ENCODE measurements at places on chromosomes 4 and X.
A peak's percentile ranks its signal among the peaks of the same experiment; 100 is the strongest.

GRCh38 chrX:116417214-116417613 lies 19.2 kb upstream of the SLC6A14 start:
- DNase-seq = no peak

DNA sequence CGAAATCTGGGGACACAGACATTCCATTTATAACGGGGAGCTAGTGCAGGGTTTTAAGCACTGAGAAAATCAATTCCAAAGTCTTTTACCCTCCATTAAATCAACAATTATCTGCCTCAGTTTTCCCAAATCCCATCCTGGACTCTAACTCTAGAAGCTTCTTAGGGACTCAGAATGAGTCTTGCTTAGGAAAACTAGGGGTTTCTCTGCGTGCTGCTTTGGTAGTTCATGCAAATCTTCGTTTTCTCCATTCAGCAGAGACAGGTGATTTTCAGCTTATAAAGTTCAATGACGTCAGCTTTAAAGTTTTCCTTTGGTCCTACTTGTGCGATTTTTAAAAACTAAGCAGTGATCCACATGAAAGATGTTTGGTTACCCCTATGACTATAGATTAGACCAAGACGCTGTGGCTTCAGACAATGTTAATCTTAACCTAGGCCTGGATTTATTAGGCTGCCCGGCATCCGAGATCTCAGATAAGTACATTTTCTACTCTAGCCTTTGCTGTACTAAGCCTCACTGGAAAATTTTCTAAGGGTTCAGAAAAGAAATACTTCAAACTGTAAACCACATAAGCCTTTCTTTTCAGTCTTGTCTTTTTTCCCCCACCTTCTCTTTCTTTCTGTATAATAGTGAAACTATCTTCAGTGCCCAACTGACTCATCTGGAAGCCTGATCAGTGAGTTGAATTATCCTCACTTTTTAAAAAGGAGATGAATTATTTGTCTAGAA lies 121.4 kb upstream of the GATB start:
- DNase-seq = no peak

- DNase-seq = no peak
Measured at GRCh38 chr4:40454816-40455215, 119.7 kb downstream of the CHRNA9 start.

- DNase-seq = no peak
Measured at GRCh38 chrX:136159611-136160025, 12.3 kb downstream of the FHL1 start.

DNA sequence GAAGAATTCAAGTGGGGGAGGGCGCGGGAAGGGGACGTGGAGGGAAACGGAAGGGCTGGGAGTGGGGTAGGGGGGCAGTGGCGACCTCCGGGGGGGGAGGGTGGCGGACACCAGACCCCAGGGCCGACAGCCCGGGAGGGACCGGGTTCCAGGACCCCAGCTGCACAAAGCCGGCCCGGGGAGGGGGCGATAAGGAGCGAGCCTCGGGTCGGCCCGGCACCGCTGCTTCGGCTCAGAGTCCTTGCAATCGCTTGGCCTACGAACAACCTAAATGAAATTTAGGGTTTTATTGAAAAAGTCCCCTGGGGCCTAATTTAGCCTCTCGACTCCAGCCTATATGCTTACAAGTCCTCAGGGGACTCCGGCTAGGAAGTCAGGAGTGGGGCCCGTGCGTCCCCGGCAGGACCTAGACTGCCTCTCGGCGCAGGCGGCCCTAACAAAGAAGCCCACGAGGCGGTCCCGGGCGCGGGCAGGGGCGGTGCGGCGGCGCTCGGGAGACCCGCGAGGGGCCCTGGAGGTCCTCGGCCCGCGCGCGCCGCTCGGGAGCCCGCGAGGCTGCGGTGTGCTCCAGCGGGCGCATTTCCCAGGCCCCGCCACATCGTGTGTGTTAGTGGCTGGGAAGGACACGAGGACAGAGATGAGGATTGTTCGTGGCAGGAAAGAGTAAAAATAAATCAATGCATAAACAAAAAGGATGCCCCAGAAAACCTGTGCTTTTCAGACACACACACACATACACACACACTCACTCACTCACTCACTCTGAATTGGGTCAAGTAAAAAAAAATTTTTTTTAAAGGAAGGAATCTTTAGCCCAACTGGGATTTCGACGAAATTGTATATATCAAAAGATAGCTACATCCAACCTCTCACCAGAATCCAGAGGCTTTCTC lies 70.0 kb downstream of the MGST2 start:
- no peak for DNase-seq

DNA sequence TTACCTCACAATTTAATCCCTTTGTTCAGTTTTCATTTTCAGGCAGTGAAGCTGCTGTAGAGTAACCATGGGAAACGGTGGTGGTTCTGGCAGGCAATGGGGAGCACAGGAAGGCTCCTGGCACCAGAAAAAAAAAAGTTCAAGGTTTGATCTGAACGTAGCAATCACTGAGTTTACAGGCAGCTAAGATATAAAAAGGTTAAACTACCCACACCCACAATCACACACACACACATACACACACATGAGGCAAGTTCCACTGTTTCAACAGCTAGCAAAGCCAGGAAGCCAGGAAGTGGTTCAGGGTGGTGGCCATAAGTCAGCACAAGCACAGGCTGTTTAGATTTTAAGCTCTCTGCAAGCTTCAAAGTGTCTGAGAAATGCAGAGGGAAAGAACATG lies at the start of gene SULT1B1:
Gene SULT1B1, minus strand, starts transcription at position 166 of the 400 bp plus-strand sequence. CDS start 5,403 bp downstream, outside the sequence.
- DNase-seq = no peak

DNA sequence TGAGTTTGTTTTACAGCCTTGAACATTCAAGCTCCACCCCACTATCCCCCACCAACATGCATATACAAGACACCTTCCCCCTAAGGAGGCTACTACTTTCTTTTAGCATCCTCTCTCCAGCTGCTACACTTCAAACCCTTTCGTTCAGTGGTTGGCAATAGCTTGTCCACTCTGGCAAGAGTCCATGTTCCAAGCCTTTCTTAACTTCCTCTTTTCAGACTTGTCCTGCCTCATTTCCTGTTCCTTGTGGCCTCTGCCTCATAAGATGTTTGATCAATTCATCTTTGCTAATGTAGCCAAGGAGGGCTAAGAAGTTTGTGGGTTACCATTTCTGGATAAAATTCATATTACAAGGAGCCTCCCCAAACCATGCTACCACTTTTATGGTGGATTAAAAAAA lies 20.8 kb upstream of the ZCCHC12 start:
- no peak for DNase-seq

DNA sequence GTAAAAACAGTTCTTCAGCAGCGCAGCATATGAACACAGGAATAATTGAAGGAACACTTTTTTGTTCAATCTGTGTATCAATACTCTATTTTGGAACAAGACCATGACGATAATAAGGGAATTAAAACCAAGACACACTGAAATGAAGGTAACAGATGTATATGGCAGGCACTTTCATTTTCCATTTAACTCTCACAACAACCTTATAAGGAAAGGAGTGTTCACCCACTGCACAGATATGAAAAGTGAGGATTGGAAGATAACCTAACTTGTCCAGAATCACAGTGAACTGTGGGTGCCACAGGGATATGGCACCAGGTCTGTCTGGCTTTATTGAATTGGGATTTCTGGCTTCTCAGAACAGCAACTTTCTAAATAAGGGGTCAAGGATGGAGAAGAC lies 153.3 kb downstream of the MID1IP1 start:
- DNase-seq = no peak

DNA sequence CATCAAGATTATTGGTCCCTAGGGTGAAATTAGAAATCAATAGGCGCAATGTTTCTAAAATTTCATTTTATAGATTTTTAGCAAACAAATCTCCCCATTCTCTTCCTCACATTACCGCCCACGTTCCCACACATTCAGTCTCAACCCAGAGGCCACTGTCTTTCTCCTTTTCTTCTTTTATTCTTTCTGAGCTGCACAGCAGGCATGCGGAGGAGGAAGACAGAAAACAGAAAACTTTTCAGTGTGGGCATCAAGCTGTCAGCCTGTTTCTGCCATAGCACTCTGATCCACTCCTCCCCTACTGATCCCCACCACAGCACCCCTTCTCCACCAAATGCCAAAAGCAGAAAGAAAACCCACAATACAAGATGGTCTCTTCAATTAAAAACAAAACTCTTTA lies 94.8 kb upstream of the ADAMTS3 start:
- DNase-seq = no peak

DNA sequence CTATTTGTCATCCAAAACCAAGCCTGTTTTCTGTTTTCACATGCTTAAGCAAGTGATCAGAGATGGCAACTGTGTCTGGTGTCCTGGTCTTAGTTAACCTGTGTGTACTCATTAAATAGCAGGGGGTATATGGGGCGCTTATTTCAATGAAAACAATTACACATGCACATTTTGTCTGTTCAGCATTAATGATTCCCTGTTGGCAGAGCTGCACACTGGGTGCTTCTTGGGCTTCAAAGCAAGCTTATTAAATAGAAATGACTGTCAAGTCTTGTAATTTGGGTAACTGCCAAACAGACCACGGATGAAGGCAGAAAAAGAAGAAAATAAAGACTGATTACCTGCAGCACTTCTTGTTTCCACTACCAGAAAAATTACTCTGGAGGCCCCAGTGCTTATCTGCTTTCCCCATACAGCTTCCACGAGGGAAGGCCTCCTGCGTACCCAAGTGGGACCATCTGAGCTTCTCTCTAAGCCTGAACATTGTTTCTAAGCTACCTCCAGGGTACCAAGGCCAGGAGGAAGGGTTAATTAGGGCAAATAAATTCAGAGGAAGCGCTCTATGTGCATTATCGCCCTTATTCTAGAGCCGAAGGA lies 107.2 kb upstream of the TBL1X start:
- DNase-seq = no peak

- peak; percentile 59 for DNase-seq
Measured at GRCh38 chrX:8743126-8743732, 11.3 kb upstream of the ANOS1 start.

DNA sequence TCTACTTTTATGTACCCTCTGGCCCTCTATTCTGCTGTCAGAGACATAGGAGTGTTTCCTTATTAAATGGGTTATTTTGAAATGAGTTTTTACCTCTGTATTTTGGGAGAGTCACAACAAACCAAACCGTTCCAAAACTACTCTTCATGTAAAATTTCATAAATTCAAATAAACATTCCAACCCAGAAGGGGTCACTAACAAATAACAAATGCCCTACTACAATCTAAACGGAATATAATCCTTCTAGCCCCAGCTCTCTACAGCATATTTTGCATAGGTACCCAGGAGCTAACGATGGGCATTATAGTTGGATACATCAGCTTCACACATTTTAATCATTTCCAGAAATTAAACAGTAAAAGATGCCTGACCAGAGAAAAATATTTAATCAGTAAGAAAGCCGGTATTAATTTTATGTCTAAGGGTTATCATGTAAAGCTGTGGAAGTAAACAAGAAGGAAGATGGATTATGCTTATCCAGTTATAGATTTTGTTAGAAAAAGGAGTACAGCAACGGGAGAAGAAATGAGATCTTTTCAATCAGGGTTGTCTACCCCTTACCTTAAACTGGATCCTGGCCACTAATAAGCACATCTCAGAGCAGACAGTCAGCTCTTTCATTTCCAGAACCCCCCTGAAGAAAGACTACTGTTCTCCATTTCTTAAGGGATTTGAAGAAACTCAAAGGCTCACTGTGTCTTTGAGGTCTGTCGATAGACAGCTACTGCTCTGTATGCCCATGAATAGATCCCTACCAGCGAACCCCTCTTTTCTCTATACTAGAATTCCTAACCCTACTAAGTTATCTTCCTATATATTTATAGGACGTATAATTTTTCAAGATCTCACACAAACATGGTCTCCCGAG lies 1.2 kb downstream of the UGDH start:
- DNase-seq = peak; percentile 81

GRCh38 chr4:48379587-48380180 lies 38.4 kb downstream of the SLAIN2 start:
- DNase-seq = no peak

- no peak for DNase-seq
Measured at GRCh38 chr4:4387531-4388310, 819 bp downstream of the NSG1 start.

- no peak for DNase-seq
Measured at GRCh38 chr4:97504713-97505112, 638.6 kb downstream of the STPG2 start.

GRCh38 chr4:147821555-147821954 lies 89.7 kb downstream of the ARHGAP10 start:
- no peak for DNase-seq

DNA sequence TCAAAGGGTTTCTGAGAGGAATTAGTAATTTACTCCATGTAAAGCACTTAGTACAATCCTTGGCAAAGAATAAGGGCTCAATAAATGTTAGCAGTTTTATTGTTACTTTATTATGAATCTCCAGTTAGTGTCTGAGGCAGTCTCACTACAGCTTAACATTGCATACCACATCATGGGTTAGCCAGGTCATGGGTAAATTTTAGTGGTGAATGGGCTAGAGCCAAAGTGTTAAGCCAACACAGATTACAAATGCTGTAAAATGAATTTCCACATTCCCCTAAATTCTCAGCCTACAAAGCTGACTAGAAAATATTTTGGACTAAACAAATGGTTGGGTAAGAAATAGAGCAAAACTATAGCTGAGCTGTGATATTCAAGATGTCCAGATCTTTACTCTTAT lies 72.4 kb downstream of the NRK start:
- DNase-seq = no peak

DNA sequence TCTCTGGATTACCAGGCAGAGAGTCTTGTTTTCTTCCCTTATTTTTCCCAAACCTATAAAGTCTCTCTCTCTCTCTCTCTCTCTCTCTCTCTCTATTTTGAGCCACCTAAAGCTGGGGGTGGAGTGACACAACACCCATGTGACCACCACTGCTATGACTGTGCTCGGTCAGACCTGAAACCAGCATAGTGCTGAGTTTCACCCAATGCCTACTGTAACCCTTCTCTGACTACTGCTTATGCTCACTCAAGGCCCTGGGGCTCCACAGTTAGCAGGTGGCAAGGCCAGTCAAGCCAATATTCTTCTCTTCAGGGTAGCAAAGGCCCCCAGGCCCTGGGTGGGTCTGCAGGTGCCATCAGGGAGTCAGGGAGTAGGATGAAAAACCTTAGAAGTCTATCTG lies 114.7 kb upstream of the ARMCX2 start:
- no peak for DNase-seq

- DNase-seq = no peak
Measured at GRCh38 chrX:39205467-39205866, 404.2 kb downstream of the MID1IP1 start.

DNA sequence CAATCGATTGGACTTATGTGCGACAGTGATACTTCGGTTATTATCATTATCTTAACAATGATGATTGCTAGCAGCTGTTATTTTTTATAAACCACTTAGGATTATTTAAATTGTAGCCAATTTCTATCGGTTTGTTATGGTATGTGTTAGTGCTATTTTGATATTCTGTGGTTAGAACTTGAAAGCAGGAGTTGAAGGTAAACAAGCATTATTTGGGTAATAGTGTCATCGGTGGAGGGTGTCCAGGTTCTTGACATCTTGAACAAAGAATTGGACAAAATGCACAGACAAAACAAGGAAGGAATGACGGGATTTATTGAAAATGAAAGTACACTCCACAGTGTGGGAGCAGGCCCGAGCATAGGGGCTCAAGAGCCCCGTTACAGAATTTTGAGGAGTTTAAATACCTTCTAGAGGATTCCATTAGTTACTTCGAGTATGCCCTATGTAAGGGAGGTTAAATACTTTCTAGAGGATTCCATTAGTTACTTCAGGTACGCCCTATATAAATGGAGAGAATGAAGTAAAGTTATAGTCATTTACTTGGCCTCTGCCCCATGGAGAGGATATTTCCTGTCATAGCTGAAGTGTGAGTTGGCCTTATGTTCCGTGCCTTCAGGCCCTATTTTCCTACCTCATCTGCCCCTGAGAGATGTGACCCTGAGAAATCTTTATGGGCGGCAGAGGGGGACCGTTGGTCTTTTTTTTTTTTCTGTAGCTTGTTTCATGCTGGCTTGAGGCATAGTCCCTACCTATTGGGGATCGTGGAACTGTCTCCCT lies 13.1 kb downstream of the MOB1B start:
- no peak for DNase-seq

GRCh38 chr4:141348125-141348524 lies 127.4 kb downstream of the ZNF330 start:
- peak; percentile 9 for DNase-seq

Data from SK-MEL-5 (cell line).